ENCODE measurements at places on chromosomes 2 and 18.
A peak's percentile ranks its signal among the peaks of the same experiment; 100 is the strongest.

- no peak for DNase-seq
These were observed 138.2 kb upstream of the NFATC1 start for GRCh38 chr18:79257480-79257879.

GRCh38 chr18:48330016-48330991, 78.9 kb downstream of the ZBTB7C start:
- DNase-seq: peak; percentile 13

GRCh38 chr2:135962366-135963123, 22.9 kb downstream of the DARS1 start:
- DNase-seq: no peak

DNA sequence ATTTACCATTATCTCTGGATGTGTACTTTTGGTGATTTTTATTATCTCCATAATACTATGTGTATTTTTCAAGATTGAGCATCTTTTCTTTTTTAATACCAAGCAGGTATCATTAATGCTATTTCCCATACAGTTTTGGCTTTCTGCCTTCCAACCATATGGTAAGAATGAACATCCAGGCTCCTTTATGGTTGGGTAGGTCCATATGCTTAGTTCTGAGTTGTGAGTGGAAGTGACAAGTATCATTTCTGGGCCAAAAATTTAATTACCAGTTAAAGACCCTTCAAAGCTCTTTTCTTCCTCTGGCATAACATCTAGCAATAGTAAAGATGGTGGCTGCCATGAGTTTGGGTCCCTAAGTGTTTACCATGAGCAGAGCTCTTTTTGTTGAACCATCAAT, 4.3 kb upstream of the RBM43 start:
- no peak for DNase-seq

- no peak for DNase-seq
These were observed 147.0 kb upstream of the ACAA2 start for GRCh38 chr18:49960376-49960775.

DNA sequence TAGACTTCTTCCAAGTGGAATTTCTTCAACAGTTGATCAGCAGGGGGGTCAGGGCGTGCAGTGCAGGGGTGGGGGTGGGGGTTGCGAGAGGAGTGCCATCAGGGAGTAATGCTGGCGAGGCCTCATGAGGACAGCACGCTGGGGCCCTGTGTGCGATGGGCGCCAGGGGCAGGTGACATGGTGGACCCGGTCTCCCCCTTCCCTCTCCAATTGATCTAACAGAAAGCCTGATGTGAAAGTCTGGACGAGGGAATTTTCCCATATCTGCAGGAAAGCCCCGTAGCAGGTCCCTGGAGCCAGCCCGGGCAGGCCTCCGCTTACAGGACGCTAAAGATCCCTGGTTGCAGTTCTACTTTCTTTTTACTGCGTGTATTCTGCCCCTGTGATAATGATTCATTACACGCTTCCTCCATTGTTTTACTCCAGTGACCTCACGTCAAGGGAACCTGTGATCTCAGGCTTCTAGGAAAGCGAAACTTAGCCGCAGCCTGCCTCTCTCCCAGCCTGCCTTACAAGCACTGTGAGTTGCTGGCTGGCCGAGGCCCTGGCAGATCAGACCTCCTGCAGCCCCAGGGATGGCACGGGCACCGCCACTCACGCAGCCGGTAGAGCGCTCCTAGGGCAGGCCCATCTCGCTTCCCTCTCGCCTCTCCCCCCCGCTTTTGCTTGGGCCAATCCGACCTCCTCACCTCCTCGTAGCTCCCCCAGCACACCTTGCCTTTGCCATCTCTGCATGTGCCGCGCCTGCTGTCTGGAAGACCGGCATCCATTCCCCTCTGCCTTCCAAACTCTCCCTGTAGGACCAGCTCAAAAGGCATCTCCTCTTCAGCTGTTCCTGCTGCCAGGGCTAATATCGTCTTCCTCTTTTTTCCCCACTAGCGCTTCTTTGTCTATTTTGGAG, 19.2 kb downstream of the NEURL3 start:
- peak; percentile 9 for DNase-seq

GRCh38 chr2:105763076-105763475, 18.4 kb downstream of the NCK2 start:
- DNase-seq: no peak

DNA sequence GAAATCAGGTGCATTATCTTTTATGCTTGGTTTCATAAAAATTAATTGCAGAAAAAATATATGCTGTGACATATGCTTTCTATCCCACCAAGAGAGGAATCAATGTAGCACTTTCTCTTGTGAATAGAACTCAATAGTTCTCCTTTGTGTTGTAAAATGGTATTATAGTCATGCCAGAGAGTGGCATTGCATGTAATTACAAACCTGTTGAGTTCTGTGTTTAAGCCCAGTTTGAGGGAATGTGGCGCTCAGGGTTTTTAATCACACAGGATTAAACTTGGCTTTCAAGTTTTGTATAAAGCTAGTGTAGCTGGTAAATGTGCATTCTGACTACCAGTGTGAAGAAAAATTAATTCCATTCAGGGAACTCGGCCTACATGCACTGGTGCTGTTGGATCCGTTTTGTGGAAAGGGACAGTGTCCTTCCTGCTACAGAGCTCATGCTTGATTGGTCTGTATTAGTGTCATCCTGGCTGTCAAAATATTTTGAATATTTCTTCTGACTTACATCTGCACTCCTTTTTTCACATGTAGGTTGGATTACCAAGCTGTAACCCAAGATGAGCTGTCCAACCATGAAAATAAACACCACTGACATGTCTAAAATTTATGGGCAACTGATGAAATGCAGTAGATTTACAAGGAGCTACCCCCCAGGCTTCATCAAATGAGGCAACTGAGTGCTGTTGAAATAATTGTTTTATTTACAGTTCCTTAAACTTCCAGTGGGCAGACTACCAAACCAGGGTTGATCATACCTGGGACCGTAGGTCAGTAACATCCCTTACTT, 80.3 kb downstream of the SLC4A3 start:
- no peak for DNase-seq

DNA sequence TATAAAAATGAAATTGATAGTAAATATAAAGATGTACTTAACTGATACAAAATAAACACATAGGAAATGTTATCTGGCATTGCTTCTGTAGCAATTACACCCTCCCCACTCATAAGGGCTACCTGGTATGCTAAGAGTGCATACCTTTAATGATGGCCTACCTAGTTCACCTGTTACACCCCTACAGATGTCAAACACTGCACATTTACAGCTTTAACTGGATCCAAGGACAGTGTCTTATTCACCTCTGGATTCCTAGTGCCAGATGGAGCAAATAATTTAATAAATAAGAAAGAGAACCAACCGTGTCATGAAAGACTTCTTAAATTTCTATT, 15.3 kb upstream of the SEC11C start:
- DNase-seq: no peak

- DNase-seq: no peak
These were observed 813.7 kb upstream of the ACVR2A start for GRCh38 chr2:147030966-147031720.

DNA sequence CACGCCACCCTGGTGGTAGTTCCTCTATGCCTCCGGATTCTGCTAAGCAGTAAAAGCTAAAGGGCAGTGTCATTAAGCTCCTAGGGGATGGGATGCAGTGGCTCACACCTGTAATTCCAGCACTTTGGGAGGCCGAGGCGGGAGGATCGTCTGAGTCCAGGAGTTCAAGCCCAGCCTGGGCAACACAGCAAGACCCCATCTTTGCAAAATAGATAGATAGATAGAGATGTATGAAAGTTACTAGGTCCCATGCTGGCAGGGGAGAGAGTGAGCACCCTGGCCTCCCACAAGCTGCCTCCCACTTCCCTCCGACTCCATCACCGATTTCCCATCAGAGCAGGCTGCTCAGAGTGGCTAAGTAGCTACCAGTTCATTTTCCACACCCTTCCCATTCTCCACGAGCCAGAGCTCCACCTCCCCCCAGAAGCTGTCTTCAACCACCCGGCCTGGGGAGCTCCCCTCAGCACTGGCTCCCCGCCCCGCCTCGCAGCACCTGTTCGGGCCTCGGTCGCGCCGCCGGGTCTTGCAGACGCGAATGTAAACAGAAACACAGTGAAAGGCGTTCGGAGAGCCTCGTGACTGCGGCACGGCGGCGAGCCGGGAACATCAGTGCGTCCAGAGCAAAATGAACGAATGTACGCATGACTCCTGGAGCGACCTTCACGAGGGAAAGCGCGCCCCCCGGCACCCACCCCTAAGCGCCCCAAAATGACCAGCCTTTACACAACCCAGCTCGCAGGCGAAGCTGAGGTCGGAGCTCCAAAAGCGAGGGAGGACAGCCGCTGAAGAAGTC, 598 bp upstream of the CEP68 start:
- peak; percentile 84 for DNase-seq

DNA sequence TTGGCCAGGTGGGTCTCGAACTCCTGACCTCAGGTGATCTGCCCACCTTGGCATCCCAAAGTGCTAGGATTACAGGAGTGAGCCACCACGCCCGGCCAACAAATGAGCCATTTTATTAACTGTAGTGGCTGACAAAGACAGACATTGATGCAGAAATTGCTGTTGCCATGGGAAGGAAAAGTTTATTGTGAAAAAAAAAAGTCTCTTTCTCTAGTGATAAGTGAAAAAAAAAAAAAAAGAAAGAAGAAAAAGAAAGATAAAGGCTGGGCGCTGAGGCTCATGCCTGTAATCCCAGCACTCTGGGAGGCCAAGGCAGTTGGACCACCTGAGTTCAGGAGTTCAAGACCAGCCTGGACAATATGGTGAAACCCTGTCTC, 39.8 kb upstream of the RAB1A start:
- DNase-seq: no peak

GRCh38 chr18:74799542-74799941, 201.9 kb downstream of the ZNF407 start:
- no peak for DNase-seq

DNA sequence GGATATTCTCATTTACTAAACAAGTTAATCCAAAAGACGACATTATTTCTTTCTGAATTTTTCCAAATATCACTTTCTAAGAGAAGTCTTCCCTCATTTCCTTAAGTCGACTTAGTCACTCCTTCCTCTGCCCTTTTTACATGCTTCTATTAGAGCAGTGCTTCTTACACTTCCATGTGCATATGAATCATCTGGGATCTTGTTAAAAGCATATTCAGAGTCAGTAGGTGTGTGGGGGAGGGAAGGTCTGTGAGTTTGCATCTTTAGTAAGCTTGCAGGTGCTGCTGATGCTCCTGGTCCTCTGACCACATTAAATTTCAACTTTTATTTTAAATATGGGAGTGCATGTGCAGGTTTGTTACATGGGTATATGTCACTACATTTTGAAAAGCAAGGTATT, 582.6 kb downstream of the NRXN1 start:
- no peak for DNase-seq

DNA sequence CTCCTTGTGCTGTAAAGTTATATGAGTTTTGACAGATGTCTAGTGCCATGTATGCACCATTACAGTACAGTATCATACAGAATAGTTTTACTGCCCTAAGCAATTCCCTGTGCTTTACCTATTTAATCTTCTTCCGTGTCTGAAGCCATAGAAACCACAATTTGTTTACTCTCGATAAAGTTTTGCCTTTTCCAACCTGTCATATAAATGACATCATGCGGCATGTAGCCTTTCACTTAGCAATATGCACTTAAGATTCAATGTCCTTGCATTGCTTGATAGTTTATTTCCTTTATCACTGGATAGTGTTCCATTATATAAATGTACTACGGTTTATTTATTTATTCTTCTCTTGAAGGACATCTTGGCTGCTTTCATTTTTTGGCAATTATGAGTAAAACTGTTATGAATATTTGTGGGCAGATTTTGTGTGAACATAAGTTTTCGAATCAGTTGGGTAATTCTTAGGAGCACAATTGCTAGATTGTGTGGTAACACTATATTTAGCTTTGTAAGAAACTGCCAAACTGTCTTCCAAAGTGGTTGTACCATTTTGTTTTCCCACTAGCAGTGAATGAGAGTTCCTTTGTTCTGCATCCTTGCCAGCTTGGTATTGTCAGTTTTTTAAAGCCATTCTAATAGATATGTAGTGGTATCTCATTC, 136.8 kb upstream of the MAP3K20 start:
- DNase-seq: no peak

DNA sequence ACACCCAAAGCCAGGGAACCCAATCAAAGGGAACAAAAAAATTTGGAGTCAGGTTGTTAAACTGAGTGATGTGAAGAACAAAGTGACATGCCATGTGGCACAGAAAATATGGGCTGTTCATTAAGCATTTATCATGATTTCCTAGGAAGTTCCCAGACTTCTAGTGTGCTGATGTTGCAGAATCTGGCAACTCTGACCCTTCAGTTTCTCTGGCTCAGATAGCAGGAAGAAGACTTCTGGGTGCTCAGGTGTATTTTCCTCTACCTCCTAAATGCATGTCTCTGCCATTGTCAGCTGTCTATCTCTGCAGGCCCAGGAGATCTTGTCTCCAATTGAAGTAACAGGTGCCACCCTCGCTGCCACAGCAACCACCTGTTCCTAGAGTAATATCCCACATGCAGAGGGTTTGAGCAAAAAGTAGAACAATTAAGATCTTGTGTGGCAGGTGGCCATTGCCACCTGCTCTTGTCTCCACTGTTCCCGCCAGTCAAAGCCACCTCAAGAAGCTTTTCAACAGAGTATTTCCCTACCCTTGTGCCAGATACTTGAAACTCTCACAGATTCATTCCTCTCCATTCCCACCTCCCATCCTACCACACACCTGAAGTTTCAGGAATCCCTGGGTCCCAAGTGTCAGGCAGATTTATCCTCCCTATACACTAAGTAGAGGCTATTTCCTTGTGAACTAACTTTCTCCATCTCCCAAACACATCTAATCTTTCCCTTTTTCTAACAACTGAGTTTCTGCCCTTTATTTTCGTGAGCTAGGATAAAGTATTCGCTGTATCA, 533.7 kb upstream of the CHAC2 start:
- DNase-seq: no peak

DNA sequence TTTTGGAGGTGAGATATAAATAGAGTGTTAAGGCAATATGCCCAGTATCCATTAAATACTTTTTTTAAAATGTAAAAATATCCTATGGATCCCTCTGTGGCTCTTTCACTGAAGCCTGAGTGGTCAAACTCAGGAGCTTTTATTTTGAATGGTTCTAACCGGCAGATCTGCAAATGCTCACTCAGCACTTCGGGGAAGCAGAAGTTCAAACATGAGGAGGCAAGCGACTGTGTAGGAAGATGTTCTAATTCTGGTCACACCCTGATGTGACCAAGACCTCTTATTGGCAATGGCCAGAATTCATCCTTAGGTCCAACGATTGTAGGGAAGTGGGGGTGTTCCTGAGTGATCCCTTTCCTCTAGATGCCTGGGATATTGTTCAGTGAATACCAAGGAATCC, 168.8 kb downstream of the CDCA7 start:
- DNase-seq: no peak

GRCh38 chr2:23664066-23664788, 262.7 kb downstream of the ATAD2B start:
- DNase-seq: no peak

DNA sequence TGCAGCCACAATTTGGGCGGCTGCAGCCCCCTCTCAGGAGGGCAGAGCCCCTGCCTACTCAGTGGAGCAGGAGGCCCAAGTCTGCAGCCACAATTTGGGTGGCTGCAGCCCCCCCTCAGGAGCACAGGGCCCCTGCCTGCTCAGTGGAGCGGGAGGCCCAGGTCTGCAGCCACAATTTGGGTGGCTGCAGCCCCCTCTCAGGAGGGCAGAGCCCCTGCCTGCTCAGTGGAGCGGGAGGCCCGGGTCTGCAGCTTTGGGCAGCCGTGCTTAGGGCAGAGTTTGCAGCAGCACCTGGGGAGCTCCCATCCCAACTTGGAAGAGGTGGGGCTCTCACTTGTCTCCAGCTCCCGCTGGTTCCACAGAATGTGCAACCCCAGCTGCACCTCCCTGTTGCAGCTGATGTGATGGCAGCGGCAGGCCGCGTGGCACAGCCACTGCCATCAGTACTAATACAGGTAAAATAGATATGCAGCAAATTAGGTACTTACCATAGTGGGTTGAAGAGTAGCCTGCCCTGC, 99.4 kb downstream of the TWIST2 start:
- DNase-seq: no peak

- DNase-seq: no peak
These were observed 117.6 kb upstream of the HAAO start for GRCh38 chr2:42909966-42910365.
